Activated B cell treated with CpG ODN at 0.5 μM for 24 hours (primary cell): ENCODE measurements at places on chromosomes 4 and X. TPM values are rescaled to one million over a fixed set of nuclear protein-coding genes. Genes with fewer than 3 reads are reported as not detected.

Gene LNX1
- total RNA-seq: not detected in 2 replicates

Gene NPNT
- not detected in 2 replicates for total RNA-seq

Gene ARHGAP36
- total RNA-seq: not detected in 2 replicates

Gene BTC
- total RNA-seq: not detected in 2 replicates

Gene PNMA5
- 0.27 TPM in 1 of 2 replicates, not detected in the other for total RNA-seq

Gene STEEP1
- 27.5 and 32.0 TPM in 2 replicates for total RNA-seq

Gene SCML2
- 1.3 and 2.1 TPM in 2 replicates for total RNA-seq

DNA sequence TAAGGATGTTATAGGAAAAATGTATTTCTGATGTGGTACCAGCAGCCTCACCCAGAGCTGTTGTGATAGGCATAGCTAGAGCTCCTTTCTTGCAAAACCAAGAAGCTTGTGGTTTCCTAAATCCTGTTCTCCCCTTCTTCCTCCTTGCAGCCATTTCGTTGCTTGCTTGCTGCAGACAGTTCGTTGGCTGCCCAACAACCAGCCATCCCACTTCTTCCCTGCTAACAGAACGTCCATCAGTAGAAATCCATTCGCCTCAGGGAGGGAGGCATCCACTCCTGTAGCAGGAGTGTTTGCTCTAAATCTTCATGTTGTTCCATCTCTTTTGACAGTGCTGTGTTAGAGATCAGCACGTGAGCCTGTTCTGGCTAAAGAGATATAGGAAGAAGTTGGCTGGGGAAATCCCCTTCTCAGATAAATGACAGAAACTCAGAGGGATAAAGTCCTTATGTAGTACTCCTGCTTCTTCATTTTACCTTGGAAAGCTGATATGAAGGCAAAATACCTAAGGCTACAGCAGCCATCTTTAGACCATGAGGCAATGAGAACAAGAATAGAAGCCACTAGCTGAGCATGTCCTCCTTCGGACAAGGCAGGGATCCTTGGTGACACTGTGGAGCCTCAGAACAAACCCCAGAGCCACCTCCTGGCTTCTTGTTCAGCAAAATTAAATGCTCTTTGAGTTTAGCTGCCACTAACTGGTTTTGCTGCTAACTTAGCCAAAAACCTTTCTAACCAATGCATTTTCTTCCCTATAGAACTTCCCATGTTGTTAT lies 68.4 kb upstream of the RELL1 start:
- H3K4me1 ChIP-seq: peaks cover 58% of the 10 kb centered on the region
- H3K27me3 ChIP-seq: no peaks in the 10 kb centered on the region
- peak overlapping the region; percentile 75 for H3K4me3 ChIP-seq
- H3K27ac ChIP-seq: no peak overlapping the region

GRCh38 chr4:156537286-156537685 lies 434.3 kb downstream of the PDGFC start:
- H3K4me1 ChIP-seq: no peaks in the 10 kb centered on the region
- no peak overlapping the region for H3K27ac ChIP-seq
- H3K27me3 ChIP-seq: no peaks in the 10 kb centered on the region
- no peak overlapping the region for H3K4me3 ChIP-seq
- H3K36me3 ChIP-seq: no peaks in the 10 kb centered on the region

DNA sequence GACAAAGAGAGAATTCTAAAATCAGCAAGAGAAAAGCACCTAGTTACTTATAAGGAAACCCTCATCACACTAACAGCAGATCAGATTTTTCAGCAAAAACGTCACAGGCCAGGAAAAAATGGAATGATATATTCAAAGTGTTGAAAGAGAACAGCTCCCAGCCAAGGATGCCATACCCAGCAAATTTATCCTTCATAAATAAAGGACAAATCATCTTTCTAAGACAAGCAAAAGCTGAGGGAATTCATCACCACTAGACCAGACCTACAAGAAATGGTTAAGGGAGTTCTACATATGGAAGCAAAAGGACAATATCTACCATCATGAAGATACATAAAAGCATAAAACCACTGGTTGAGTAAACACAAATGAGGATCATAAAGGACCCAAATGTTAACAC lies 53.6 kb downstream of the MANBA start:
- H3K4me1 ChIP-seq: no peaks in the 10 kb centered on the region
- no peak overlapping the region for H3K27ac ChIP-seq
- DNase-seq: no peak
- H3K36me3 ChIP-seq: peaks cover 80% of the 10 kb centered on the region
- no peak overlapping the region for H3K4me3 ChIP-seq

DNA sequence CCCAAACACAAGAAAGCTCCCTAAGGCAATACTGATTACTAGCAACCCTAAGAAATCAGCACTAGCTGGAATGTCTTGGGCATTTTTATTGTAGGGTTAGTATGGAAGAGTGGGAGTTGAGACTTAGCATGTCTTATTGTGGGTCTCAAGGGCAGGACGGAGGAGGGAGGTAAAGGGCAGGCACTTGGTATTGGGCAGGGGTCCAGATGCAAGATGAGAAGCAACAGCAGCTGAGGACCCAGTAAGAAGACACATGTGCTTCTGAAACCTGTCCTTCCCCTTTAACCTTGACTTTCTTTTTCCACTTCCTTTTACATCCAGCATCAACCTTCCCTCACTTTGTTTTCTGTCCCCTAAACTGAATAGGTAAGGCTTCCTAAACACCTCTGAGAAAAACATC lies 37.4 kb downstream of the LARP7 start:
- no peak overlapping the region for H3K27ac ChIP-seq
- no peaks in the 10 kb centered on the region for H3K27me3 ChIP-seq
- DNase-seq: no peak
- no peak overlapping the region for H3K4me3 ChIP-seq
- no peaks in the 10 kb centered on the region for H3K4me1 ChIP-seq

GRCh38 chr4:183960046-183960420 lies 54.9 kb downstream of the STOX2 start:
- no peak overlapping the region for H3K27ac ChIP-seq
- H3K4me1 ChIP-seq: no peaks in the 10 kb centered on the region
- H3K36me3 ChIP-seq: no peaks in the 10 kb centered on the region

GRCh38 chr4:150278206-150278605 lies 200.0 kb downstream of the DCLK2 start:
- no peak overlapping the region for H3K4me3 ChIP-seq
- no peak for DNase-seq
